Stimulated activated CD4-positive, alpha-beta T cell treated with anti-CD3 and anti-CD28 coated beads, Interleukin-12 subunit alpha, Interleukin-12 subunit beta, amount 100 ng/mL, for 48 hours (primary cell): ENCODE measurements at places on chromosomes 2 and 18.

DNA sequence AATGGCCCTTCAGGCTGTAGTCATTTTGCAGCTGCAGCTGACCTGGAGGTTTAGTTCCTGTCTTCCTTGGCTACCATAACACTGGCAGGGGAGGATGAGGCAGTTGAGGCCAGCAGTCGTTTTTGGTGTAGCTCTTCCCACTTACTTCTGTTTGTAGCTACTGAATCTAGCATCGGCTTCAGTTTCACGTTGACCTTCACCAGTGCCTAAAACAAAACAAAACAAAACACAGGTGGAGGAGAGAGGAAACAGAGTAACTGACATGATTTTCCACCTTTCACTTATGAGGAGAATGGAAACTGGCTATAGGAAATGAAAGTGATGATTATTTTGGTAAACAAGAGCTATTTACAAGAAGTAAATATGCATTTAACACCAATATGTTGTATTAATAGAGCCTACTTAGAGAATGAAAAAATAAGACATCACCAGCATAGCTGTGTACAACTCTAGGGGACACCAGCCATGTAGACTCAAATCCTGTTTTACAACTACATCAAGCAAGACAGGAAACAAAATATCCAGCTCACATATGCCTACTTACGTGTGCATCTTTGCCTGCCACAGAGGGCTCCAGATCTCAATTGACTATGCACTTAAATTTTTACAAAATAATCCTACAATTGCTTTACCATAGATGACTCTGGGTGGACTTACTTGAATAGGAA is 236.9 kb downstream of the AGPS start:
- no peak for DNase-seq

DNA sequence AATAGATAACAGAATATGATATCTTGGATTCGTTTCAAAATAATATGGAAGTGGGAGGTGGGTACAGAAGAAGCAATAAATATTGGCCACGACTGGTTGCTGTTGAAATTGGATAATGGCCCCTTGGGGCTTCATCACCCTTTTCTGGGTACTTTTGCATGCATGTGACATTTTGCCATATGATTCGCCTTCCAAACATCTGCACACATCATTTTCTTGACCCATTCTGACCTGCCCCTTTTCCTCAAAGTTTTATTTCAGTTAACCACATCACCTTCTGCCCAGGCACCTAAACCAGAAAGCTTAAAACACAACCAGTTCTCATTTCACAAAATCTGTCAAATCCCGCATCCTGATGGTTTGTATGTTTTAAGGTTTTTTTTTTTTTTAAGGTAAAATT is 116.7 kb upstream of the AGAP1 start:
- DNase-seq = no peak

- DNase-seq = no peak
Observed at GRCh38 chr2:72955228-72956049, 38.1 kb downstream of the EMX1 start.

DNA sequence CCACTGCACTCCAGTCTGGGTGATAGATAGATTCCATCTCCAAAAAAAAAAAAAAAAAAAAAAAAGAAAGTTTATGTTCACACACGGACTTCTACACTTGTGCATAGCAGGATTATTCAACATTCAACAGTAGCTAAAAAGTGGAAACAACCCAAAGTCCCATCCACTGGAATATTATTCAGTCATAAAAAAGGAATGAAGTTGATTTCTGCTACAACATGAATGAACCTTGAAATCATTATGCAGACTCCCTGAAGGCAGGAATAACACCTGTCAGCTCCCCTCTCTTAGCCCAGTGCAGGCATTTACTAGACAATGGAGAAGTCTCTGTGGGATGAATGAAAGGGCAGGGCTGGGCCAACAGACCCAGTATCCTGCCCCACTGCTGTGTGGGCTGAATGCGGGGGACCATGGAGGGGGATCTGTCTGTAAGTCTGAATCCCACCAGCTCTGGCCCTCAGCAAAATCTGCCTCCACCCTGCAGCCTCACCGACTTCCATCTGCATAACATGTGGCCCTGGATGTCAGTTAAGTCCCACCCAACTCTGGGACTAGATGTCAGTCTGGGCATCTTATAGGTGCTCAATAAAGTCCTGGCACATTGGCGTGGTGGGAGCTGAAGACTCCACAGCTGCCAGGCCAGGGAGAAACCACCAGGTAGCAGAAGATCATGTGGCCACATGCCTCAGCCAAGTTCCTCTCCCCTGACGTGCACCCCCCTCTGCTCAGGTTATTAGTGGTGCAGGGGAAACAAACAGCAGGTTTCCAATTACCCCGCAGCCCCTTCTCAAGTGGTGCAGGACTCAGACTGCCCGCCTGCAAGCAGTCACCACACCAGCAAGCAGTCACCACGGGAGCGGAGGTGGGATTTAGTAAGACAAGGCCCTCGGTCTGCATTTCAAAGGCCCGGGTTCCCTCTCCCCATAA is 8.9 kb downstream of the ZFP36L2 start:
- DNase-seq = no peak

DNA sequence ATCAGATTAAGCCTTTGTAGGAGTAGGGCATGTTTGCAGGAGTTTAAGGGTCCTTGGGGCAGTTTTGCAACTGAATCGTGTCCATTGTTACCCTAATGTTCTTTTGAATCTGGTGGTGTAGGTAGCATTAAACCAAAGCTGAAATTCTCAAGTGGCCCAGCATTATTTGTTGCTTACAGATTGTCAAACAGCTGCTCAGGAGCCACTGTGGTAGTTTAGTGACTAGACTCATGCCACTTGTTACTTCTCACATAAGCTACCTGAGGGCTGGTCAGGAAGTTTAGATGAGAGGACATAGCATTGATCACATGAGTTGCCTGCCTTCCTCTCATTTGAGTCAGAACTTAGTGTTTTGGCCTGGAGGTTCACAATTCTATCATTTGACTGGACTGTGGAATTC is 157.6 kb downstream of the HAUS1 start:
- DNase-seq = no peak

- DNase-seq = no peak
Observed at GRCh38 chr2:164739966-164740365, 101.7 kb downstream of the COBLL1 start.

DNA sequence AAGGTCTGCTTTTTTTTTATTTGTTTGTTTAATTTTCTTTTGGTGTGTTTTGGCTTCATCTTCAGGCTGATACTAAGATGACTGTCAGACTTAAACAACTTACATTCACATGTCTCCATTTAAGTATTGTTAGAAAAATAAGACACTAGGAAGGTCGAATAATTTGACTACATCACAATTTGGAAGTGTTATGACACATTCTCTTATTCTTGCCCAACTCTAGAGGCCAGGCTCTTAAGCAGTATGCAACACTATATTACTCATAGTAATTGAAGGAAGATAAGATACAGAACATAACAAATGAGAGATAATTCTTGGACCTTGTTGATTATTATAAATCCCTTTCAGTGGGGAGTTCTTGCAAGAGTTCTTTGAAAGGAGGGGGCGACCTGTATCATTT is 295.3 kb upstream of the COL3A1 start:
- no peak for DNase-seq

GRCh38 chr18:8046441-8046840 is 479.3 kb downstream of the PTPRM start:
- no peak for DNase-seq

- DNase-seq = no peak
Observed at GRCh38 chr2:48651158-48651790, 33.6 kb downstream of the GTF2A1L start.

DNA sequence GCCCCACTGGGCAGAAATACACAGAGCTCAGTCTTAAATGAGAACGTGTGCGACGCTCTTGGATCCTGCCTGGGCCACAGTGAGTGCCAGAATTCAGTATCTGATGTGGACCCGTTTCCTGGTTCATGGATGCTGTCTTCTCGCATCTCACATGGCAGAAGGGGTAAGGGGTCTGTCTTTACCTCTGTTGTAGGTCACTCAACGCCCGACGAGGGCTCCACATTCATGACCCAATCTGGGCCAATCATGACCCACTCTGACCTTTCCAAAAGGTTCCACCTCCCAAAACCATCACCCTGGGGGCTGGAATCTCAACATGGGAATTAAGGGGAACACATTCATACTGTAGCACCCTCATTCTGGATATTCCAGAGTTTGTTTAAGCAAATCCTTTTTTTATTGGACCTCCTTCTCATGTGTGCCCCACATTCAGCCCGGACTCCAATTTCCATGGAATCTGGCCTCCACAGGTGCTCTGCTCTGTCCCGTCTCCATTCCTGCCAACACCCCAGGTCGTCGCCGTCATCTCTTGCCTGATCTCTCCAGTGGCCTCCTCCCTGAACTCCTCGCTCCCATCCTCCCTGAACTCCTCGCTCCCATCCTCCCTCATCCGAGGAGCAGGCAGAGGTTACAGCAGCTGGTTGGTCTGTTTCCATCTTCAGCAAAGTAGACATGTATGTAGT is 78.9 kb upstream of the OTOS start:
- DNase-seq = no peak

GRCh38 chr2:4533806-4534205 is 830.4 kb downstream of the DCDC2C start:
- no peak for DNase-seq

DNA sequence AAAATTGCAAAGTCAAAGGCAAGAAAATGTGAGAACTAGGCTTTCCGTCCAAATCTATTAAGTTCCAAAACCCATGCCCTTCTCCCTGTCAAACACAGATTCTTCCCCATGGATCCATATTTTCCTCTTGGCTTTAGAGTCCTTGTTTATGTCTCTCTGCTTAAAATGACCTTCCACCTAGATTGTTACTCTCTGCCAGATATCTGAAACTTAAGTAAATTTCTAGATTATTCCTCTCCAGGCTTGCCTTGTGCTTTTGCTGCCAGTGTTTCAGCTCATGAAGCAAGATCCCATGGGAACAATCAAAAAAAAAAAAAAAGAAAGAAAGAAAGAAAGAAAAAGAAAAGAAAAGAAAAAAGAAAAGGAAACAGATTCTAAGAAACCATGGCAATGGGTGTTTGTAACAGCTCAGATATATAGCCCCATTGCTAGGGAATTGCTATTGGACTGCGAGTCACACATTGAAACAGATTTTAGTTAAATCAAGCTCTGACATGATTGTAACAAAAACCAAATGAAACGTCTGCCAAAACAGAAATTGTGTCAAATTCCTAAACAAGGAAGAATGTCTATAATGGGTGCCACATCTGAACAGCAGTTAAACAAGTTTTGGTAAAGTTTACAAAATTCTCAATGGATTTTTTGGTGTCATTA is 660.7 kb upstream of the CNTNAP5 start:
- DNase-seq = no peak

- DNase-seq = no peak
Observed at GRCh38 chr2:234958311-234958710, 6.5 kb downstream of the SH3BP4 start.

DNA sequence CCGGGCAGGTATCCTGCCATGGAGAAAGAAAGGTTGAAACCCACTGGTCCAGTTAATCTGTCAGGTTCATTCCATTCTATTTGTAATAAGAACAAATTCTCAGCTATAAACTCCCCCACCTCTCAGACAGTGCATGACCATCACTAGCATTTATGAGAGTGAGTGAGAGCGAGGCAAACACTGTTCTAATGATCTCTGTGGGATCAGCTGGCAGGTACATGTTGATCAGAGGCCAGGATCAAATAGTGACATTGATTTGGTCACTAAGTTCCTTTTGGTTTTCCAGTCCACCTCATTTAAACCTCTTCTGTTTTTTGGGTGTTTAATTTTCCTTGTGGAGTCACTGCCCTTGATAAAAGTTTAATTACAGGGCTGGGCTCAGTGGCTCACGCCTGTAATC is 423.1 kb upstream of the CHST9 start:
- no peak for DNase-seq
